ENCODE measurements at places on chromosomes 6 and 20. TPM values are rescaled to one million over a fixed set of nuclear protein-coding genes. Genes with fewer than 3 reads are reported as not detected.

CST5 gene
- total RNA-seq, result not detected

GPX5 gene
- total RNA-seq, result not detected

HS3ST5 gene
- not detected for total RNA-seq

DNA sequence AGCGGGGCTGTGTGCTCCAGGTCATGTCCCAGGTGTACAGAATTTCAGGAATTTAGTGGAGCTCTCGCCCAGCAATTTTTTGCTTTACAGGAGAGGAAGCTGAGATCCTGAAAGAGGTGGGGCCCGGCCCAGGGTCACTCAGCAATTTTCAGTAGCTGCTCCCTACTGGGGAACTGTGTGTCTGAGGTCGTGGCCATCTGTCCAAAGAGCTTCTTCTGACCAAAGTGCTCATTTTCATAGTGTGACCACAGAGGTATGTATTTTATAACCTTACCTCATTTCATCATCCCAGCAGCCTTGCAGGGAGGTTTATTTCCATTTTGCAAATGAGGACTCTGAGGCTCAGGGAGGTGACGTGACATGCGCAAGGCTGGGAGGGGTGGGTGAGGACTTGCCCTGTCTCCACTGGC lies 46.3 kb downstream of the FAM209B start:
- DNase-seq, result no peak

- no peak for DNase-seq
These were observed 263.9 kb downstream of the FARS2 start for GRCh38 chr6:5525209-5525608.

DNA sequence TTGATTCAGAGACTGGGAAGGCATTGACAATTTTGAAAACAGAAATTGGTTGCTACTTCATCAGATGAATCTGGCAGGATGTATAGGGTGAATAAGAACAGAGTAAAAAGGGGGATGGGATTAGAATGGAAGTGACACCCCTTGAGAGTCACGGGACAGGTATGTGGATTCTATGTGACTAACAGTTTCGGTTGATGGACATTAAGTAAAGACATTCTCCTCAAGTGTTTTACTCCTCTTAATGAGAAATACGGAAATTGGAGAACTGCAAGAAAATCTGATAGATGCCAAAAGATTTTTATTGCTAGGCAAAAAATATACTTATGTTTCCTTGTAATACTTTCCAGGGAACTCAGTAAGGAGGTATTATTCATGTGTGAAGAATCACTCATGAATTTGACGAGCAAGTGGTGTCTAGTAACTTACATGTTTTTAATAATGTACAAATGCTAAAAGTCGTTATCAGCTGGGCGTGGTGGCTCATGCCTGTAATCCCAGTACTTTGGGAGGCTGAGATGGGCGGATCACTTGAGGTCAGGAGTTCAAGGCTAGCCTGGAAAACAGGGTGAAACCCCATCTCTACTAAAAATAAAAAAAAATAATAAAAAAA lies 135.8 kb downstream of the KIF16B start:
- DNase-seq, result no peak

- DNase-seq, result no peak
These were observed 49.1 kb downstream of the MAP7 start for GRCh38 chr6:136501096-136501495.

DNA sequence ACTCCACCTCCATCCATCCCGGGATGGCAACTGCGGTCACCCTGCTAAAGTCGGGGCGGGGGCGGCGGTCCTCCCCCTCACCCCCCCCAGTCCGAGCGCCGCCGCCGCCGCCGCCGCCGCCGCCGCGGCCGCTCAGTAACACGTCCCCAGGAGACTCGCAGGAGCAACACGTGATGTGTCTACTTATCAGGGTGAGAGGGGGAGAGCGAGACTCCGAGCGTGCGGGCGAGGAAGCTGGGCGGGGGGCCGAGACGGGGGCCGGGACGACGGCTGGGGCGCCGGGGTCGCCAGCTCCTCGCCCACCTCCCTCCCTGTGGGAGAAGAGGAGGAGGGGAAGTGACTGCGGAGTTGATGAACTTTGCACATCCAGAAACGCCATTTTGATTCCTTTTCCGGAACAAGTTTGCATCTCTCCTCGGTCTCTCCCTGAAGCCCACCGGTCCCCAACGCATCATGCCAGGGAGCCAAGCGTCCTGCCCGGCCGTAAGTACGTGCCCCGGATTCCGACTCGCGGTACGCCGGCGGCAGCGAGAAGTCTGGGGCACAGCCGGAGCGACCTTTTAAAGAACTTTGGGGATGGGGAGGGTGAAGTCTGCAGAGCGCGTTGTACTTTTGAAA lies at the start of gene RREB1:
Gene RREB1, plus strand, starts transcription at position 384 of the 618 bp plus-strand sequence. CDS start 73,951 bp downstream, outside the sequence.
- DNase-seq, result peak; percentile 81

DNA sequence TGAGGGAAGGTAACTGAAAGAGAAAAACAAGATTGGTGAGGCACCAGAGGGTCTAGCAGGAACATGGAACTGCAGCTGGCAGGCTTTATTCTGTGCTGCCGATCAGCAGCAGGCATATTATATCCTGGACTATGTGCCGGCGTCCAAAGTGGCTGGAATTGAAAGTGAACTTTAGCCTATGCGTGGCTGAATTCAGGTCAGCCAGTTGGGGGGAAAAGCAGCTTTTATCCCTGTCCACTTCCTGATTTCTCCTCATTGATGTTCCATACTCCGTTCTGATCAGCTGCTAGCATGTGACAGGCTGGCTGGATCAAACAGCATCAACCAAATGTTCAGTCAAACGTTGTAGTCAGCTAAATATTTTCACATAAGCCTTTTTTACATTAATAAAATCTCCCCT lies 99.0 kb downstream of the CAP2 start:
- no peak for DNase-seq

- no peak for DNase-seq
These were observed 37.7 kb upstream of the C20orf144 start for GRCh38 chr20:33624399-33624798.

GRCh38 chr20:49983848-49984408 lies 1.1 kb downstream of the SNAI1 start:
- peak; percentile 67 for DNase-seq

GRCh38 chr6:71531841-71532240 lies 243.2 kb downstream of the OGFRL1 start:
- DNase-seq, result no peak
